ENCODE measurements at places on chromosomes 3 and 15.

GRCh38 chr15:91609231-91609630 lies 244.3 kb upstream of the SLCO3A1 start:
- DNase-seq, result no peak

- no peak for DNase-seq
These were observed 235.9 kb downstream of the ARRDC4 start for GRCh38 chr15:98196371-98196770.

GRCh38 chr3:54432975-54433374 lies 310.6 kb downstream of the CACNA2D3 start:
- no peak for DNase-seq

- DNase-seq, result peak; percentile 68
These were observed at the start of gene GCHFR for GRCh38 chr15:40763801-40764628. GCHFR (plus strand) TSS chr15:40764068; CDS start chr15:40764181, 113 bp downstream.

GRCh38 chr15:64583519-64583918 lies 123.1 kb downstream of the ZNF609 start:
- no peak for DNase-seq

DNA sequence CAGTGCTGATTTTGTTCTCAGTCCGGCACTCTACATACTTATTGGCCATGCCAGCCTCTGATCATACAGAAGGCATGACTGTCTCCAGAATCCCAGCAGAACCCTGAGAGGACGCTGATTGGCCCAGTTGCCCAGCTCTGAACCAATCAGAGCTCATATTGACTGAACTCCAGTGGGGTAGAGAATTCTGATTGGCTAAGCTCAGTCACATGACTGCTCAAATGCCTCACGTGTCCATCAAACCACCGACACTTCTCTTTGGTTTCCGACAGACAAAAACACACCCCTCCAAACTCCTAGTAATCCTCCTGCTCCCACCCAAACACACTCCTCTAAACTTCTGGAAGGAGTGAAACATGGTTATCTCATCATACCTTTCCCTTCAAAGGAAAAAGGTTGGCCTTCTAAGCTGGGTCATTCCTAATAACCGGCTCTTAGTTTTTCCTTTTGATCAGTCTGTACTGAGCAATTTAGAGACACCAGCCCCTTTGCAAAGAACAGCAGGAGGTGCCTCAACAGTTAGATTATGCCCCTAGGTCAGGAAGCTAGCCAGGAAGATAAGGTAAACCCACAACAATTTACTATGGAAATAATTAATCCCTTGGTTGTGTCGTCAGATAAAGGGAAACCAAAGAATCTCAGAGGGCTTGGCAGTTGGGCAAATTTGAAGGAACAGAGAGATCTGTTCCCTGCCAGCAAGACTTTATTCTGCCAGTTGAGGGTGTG lies 187.8 kb downstream of the TLE3 start:
- no peak for DNase-seq

GRCh38 chr3:129727707-129728106 lies 121.2 kb upstream of the PLXND1 start:
- DNase-seq, result no peak

DNA sequence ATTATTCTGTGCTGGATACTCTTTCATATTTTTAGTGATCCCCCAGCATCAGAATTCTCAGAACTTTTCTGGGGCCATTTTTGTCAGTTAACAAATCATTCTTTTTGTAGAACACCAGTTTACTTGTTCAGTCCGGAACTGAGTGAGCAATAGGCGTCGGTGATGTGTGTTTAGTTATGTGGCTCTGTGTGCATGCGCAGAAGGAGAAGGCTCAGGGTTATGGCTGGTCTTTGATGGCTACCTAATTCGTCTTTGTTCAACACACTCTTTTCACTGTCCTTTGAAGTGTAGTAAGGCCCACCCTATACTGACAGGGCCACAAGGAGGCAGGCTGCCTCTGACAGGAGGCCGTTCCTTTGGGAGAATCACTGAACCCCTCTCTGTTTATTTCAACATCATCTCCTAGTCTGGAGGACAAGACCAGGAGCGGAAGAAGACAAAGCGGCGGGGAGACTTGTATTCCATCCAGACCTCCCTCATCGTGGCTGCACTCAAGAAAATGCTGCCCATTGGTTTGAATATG lies 158.2 kb upstream of the CHRM5 start:
- no peak for DNase-seq

GRCh38 chr3:120645083-120645845 lies 36.8 kb downstream of the HGD start:
- DNase-seq, result no peak

DNA sequence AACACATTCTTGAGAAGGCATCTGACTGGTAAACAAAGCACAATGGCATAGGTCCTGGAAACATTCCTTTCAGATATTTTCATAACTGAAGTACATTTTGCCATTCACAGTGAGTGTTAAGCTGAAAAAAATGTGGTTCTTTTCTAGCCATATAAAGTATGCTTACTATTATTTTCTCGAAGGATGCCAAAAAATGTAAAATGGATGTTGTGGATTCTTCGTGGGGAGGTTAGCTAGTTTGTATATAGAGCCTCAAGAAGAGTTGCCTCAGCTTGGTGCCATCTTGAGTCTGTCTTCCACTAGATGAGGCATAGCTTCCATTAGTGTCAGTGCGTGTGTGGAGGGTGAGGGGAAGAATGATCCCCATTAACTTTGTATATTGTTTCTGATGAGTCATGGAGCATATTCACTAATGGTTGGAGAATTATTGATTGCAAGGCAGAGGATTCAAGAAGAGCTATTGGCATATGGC lies 4.1 kb downstream of the MBNL1 start:
- no peak for DNase-seq

DNA sequence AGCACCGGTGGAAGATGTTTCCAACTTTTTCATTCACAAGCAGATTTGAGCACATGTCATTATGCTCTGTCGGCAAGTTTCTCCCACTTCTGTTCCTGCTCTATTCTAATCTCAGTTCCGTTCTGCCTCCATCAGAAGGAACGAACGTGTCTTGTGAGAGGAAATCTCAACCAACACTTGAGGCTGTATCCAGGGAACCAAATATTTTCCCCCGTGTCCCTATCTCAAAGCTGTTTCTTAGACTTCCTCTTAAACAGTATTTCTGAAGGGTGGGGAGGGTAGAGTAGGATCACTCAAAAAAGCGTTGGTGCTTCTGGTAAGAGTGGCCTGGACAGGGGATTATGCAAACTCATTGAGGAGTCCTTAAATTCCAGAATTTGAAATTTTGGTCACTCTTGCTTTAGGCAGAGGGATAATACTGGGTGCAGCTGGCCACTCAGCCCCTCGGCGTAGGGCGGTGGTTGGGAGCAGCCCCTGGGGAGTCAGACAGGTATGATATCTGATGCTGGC lies 54.9 kb downstream of the FRMD4B start:
- DNase-seq, result no peak

- DNase-seq, result no peak
These were observed 699.8 kb downstream of the NR2F2 start for GRCh38 chr15:97030251-97030650.

- no peak for DNase-seq
These were observed 28.3 kb downstream of the LMCD1 start for GRCh38 chr3:8529738-8530525.

DNA sequence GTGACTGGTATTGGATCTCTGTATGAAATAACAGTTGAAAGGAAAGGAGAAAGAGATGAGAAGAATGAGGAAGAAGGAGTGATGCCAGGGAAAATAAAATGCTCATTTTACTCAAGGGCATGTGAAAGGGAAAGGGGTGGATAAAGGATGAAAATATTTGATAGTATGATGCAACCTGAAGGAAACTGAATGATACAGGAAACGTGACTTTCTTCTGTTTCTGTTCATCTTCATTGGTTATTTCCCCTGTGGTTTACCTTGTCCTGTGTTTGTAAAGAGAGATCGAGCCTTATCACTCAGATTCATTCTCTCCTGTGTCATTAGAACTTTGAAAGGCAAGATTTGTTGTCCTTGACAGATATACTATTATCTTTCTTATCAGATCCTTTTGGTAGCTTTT lies 243.6 kb upstream of the SLITRK3 start:
- no peak for DNase-seq

Data from stimulated activated CD4-positive, alpha-beta T cell treated with anti-CD3 and anti-CD28 coated beads, Interleukin-2, amount 100 ng/mL, for 48 hours (primary cell).